ENCODE measurements at places on chromosomes 3 and 15.
A peak's percentile ranks its signal among the peaks of the same experiment; 100 is the strongest.

- DNase-seq: no peak
Observed at GRCh38 chr3:28743831-28744230, 395.2 kb upstream of the AZI2 start.

- DNase-seq: no peak
Observed at GRCh38 chr3:4071481-4072184, 231.5 kb upstream of the SETMAR start.

DNA sequence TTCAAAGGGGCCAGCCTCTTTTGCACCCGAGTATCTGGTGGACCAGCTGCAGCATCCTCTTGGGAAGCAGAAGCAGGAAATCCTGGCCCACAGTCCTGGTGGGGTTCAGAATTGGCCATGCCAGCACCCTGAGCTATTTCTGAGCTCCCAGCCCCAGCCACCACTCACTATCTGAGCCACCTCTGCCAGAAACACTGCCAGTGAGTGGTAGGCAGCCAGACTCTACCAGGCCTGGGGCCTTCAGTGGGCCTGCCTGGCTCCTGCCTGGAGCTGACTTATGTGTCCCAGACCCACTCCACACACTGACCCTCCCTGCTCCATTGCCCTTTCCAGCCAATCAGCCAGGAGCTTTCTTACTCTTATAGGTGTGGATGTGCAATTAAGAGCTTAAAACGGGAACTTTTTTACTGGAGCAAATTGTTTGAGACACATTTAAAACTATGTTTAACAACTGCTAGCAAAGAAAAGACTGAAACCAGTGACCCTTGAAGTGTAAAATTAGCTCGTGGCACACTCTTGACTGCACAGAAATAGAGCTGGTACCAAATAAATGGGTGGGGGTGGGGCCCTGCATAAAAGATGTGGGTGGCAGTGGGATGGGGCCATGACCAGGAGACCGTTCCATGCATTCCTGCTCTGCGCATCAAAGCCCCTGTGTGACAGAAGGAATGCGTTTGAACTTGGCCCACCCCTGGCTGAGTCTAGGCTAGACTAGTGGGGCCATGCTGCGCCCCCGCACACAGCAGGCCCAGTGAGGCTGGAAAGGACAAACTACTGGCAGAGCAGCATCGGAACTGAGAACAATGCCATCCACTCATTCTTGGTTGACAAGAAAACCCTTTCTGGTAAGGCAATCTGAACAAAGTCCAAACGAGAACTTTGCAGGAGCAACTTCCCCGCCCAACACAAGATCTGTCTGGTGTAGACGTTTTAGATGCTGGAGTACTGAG lies 48.0 kb downstream of the CTNNB1 start:
- DNase-seq: no peak

DNA sequence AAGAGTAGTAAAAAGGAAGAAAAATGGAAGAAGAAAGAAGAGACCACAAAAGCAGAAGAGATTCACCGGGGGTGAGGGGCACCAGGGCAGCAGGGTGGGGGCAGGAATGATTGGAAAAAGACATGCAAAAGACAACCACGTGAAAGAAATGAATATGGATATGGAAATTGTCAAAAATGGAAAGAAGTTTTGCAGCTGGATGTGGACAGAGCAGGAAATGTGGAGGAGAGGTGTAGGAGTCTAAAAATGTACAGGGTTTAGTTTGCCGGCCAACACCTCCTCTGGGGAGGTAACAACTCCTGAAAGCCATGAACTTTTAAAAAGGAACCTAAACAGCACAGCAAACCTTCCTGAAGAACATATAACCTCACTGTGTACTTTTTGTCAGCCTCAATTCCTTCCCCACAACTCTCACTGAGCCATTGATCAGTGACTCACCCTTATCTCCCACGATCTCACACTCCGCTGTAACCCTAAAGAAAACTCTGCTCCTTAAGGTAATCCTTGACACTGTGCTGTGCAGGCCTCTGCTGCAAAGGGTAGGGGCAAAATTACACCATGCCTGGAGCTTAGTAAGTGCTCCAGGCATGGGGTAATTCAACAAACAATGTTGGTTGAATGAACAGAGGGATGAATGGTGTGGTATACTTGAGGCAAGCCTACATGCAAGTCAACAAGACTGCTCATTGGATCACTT lies 100.2 kb upstream of the BOC start:
- no peak for DNase-seq

- no peak for DNase-seq
Observed at GRCh38 chr15:57463360-57463759, 87.1 kb downstream of the CGNL1 start.

GRCh38 chr15:33561407-33561806 lies 250.6 kb downstream of the RYR3 start:
- no peak for DNase-seq

DNA sequence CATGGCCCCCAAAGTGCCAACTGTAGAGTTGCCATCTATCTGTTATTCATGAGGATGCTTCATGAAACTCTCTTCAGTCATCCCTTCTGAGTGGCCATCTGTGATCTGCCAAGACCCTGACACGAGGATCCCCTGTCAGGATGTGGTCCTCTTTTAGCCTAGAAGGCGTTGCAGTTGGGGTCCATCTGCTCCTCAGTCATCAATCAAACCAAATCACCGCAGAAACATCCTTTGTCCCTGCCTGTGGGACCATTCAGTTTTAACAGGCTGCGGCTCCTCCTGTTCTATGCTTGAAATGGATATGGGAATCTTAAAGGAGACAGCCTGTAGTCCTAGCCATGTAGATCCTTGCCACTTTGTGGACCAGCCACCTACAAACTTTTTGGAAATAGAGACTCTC lies 5.9 kb upstream of the RPS27L start:
- DNase-seq: no peak

DNA sequence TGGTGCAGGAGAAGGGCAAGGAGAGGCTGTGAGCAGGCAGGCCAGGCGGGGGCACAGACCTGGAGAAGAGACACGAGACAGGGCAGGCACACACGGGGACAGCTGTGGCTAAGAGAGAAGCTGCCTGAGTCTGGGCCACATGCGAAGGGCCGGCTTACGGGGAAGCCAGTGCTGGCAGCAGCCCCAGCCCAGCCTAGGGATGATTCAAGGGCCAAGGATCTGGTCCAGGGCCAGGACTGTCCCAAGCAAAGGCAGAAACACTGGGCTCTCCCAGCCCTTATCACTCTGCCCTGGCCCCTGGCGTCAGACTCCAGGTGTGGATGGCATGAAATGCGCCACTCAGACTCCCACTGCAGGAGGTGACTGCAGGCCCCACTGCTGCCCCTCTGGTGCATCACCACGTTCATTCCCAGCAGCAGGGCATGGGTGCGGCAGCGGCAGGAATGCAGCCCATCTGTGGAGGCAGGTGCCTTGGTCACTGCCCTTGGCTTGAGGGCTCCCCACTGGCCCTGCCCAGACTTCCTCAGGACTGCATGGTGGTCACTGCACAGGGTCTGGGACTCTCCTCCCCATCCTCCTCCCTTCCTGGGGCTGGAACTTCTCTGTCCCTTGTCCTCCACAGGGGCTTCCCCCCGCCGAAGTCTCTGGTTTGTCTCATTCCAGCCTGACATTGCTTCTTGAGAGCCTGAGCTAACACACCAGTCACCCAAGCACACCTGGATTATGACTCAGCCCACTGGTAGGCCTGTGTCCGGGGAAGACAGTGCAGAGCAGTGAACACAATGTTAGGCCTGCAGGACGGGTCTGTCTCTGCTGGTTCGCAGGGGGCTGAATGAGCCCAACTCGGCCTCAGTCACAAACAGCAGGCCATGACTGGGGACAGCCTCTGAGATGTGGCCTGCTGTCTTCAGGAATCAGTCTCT lies 69.3 kb downstream of the TBC1D2B start:
- DNase-seq: peak; percentile 78

DNA sequence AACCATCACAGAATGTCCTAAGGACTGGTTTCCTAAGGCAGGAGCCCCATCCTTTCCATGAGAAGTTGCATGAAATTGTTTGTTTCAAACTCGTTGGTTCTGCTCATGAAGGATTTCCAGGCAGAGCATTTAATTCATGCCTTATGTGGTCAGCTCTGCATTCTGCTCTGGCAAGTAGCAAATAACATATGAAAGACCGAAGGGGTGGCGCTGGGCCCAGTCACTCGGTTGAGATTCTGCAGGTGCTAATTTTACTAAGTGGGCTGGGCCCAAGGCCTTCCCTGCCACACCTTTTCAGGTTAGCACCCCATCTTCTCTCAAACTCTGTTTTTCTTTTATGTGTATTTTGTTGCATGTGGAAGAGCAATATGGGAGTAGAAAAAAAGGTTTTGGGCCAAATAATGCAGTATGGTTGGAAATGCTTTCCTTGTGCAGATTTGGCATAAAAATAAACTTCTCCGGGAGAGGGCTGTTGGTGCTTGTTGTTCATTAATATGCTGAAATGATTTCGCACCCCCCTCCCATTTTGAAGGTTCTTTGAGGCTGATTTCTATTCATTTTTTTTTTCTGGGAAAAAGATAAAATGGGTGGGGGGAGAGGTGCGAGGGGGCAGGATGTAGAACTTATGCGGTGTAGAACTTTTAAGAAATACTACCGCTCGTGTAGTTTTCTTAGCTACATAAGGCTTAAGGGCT lies 182.9 kb upstream of the FEZF2 start:
- DNase-seq: no peak

- DNase-seq: no peak
Observed at GRCh38 chr15:58058073-58058472, 7.4 kb downstream of the ALDH1A2 start.

GRCh38 chr15:71511796-71512681 lies 298.3 kb upstream of the NR2E3 start:
- DNase-seq: no peak

Data from fibroblast of pulmonary artery (primary cell).